ENCODE measurements at places on chromosomes 2 and 18.
A peak's percentile ranks its signal among the peaks of the same experiment; 100 is the strongest.

DNA sequence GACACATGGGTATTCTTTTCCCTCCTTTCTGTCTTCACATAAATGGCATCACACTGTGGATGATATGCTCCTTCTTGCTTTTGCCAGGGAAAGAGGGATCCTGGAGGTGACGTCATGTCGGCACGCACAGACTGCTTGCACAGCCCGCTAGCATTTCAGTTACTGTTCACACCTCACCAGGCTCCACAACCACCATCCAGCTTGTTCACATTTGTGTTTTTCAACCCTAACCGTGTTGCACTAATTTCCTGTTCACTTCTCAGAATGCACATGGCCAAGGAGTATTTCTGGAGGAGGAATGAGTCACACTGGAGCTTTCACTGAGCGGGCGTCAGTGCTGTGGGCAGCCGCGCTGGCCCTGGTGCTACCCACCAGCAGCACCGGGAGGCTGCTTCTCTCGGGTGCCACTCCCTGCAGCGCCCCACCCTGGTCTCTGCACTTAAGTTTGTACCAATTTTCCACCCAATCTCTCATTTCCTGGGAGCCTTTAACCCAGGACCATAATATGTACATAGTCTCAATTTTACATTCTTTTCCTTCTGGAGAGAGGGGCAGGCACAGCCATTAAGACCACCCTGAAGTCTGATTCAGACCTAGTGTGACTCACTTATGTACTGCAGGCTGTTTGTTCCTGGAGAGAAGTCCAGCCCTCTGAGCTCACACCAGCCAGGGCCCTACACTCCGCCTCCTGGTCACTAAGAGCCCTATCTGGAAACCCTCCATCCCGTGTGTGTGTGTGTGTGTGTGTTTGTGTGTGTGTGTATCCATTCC is 65.1 kb downstream of the MBP start:
- peaks cover 47% of the 10 kb centered on the region for H3K4me1 ChIP-seq
- H3K27ac ChIP-seq = peak overlapping the region; percentile 82
- H3K27me3 ChIP-seq = no peaks in the 10 kb centered on the region
- H3K4me3 ChIP-seq = no peak overlapping the region
- peaks cover 5% of the 10 kb centered on the region for H3K36me3 ChIP-seq

DNA sequence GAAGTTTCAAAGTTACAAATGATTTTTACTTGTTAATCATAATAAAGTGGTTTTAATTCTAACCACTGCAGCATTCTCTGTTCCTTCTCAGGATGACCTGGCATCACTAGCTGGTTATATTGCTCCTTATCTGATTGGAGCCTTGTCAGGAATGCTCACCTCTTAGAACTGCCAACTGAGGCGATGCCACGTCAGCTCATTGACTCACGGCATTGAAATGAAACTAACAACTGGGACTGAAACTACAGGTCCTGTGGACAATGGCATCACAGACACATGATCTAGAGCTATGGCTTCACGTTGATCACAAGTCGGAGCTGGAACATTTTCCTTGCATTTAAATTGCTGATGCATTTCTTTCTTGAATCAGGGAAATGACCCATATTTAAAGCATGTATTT is 54.9 kb upstream of the MAP2 start:
- H3K27me3 ChIP-seq = no peaks in the 10 kb centered on the region
- no peaks in the 10 kb centered on the region for H3K4me1 ChIP-seq
- no peak for DNase-seq
- no peak overlapping the region for H3K4me3 ChIP-seq
- no peaks in the 10 kb centered on the region for H3K36me3 ChIP-seq
- H3K27ac ChIP-seq = no peak overlapping the region

GRCh38 chr2:17083902-17084301 is 418.3 kb upstream of the CYRIA start:
- no peaks in the 10 kb centered on the region for H3K36me3 ChIP-seq
- H3K27ac ChIP-seq = no peak overlapping the region
- H3K4me1 ChIP-seq = no peaks in the 10 kb centered on the region
- no peak overlapping the region for H3K4me3 ChIP-seq

- no peak overlapping the region for H3K4me3 ChIP-seq
- no peaks in the 10 kb centered on the region for H3K4me1 ChIP-seq
- H3K36me3 ChIP-seq = no peaks in the 10 kb centered on the region
Observed at GRCh38 chr2:69291721-69292120, 95.3 kb downstream of the GFPT1 start.

GRCh38 chr2:151029406-151030157 is 232.1 kb downstream of the RBM43 start:
- DNase-seq = no peak
- H3K27me3 ChIP-seq = no peaks in the 10 kb centered on the region
- no peaks in the 10 kb centered on the region for H3K4me1 ChIP-seq
- H3K36me3 ChIP-seq = no peaks in the 10 kb centered on the region

DNA sequence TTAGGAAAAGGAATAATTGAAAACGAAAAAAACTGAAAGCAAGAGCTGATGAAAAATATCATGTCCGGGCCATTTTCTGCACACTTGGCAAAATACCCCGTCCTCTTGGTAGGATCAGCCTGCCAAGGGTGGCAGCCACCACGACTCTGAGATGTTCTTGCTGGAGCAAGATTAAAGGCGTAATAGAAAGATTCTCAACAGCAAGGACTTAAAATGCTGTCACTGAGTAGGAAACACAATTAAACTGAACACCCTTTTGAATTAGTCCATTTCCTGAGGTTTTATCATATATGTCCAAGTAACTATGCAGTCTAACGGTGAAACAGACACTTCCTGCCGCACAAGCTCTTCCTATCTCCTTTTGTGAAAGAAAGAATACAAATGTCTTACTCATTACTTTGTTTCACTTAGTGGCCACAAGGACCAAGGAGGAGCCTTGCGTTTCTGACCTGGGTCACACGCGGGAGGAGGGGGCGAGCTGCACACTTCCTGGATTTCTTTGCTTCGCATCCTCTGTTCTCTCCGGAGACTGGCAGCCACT is 222.7 kb downstream of the PIEZO2 start:
- peaks cover 2% of the 10 kb centered on the region for H3K27me3 ChIP-seq
- no peaks in the 10 kb centered on the region for H3K36me3 ChIP-seq
- no peak for DNase-seq
- H3K4me1 ChIP-seq = no peaks in the 10 kb centered on the region
- H3K27ac ChIP-seq = no peak overlapping the region
- no peak overlapping the region for H3K4me3 ChIP-seq

DNA sequence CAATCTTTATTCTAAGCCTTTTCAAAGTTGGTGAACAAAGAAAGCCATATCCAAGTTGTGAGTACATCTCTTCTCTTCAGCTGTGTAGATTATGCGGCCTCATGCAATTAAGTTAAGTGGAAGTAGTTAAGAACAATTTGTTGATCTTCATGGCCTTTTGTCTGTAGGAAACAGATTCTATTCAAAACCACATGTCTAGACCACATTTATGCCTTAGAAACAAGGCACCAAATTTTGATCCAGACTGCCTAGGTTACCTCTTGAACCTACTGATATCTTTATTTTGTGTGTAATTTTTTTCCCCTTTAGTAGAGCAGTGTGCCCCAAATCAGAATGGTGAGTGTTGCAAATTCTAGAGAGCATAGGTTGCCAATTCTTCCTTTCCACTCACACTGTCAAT is 101.6 kb upstream of the CERS6 start:
- H3K36me3 ChIP-seq = no peaks in the 10 kb centered on the region
- H3K27me3 ChIP-seq = no peaks in the 10 kb centered on the region
- no peak overlapping the region for H3K27ac ChIP-seq

DNA sequence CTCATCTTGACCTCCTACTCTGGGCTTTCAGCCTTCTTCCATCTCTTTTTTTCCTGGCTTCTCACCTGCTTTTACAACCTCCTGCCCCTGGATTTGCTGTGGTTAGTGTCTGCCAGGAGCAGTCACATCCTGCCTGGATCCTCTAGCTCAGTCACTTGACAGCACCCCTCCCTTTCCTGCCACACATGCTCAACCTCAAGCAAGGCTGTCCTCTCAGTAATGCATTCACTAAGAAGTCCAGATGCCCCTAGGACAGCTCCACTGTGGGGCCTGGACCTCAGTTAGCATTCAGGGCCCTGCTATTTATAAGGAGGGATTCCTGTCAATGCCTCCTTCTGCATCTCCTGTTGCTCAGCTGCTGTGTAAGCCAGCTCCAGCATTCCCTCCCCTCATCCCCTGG is 275.5 kb downstream of the SMAD2 start:
- no peak overlapping the region for H3K4me3 ChIP-seq
- no peaks in the 10 kb centered on the region for H3K36me3 ChIP-seq
- no peaks in the 10 kb centered on the region for H3K4me1 ChIP-seq
- H3K27ac ChIP-seq = no peak overlapping the region
- H3K27me3 ChIP-seq = no peaks in the 10 kb centered on the region

DNA sequence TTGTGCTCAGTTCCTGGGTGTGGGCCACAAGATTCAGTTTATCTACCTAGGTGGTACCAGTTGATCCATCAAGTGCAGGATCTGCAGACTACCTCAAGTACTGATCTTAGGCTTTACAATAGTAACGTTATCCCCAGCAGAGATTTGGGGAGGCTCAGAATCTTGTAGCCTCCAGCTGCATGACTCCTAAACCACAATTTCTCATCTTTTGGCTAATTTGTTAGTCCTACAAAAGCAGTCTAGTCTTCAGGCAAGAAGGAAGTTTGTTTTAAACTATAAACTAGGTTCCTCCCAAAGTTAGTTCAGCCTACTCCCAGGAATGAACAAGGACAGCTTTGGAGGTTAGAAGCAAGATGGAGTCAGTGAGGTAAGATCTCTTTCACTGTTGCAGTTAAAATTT is 213.5 kb upstream of the PIEZO2 start:
- H3K4me3 ChIP-seq = no peak overlapping the region
- no peaks in the 10 kb centered on the region for H3K27me3 ChIP-seq
- H3K36me3 ChIP-seq = no peaks in the 10 kb centered on the region
- no peak for DNase-seq
- no peaks in the 10 kb centered on the region for H3K4me1 ChIP-seq

DNA sequence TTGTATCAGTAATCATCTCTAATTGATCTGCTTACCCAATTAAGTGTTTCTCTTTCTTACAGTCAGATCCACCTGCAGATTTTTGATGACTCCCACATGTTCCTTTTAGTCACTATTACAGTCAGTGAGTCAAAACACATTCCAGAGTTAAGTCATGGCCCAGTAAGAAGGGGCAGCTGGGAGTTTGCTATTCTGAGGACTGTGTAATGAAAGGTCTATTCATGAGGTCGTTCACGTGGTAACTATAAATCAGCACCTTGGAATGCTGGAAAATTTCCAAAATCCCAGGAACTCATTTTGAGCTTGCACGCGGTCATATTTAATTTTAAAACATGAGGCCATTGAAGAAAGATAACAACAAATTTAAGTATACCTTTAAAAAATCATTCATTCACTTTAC is 252.5 kb downstream of the XIRP2 start:
- H3K36me3 ChIP-seq = no peaks in the 10 kb centered on the region
- DNase-seq = no peak
- peaks cover under 1% of the 10 kb centered on the region for H3K4me1 ChIP-seq
- H3K27ac ChIP-seq = no peak overlapping the region

GRCh38 chr2:126657636-126658318 is 1.8 kb downstream of the GYPC start:
- H3K36me3 ChIP-seq = peaks cover 3% of the 10 kb centered on the region
- no peaks in the 10 kb centered on the region for H3K27me3 ChIP-seq
- DNase-seq = peak; percentile 81
- peaks cover 66% of the 10 kb centered on the region for H3K4me1 ChIP-seq

GRCh38 chr18:60563082-60563481 is 190.5 kb upstream of the MC4R start:
- H3K4me1 ChIP-seq = no peaks in the 10 kb centered on the region
- H3K27me3 ChIP-seq = no peaks in the 10 kb centered on the region
- DNase-seq = no peak
- H3K36me3 ChIP-seq = no peaks in the 10 kb centered on the region
- no peak overlapping the region for H3K4me3 ChIP-seq

GRCh38 chr2:150208689-150209088 is 278.8 kb downstream of the RND3 start:
- H3K27ac ChIP-seq = no peak overlapping the region
- H3K4me1 ChIP-seq = no peaks in the 10 kb centered on the region
- no peak overlapping the region for H3K4me3 ChIP-seq
- no peaks in the 10 kb centered on the region for H3K36me3 ChIP-seq
- DNase-seq = no peak

DNA sequence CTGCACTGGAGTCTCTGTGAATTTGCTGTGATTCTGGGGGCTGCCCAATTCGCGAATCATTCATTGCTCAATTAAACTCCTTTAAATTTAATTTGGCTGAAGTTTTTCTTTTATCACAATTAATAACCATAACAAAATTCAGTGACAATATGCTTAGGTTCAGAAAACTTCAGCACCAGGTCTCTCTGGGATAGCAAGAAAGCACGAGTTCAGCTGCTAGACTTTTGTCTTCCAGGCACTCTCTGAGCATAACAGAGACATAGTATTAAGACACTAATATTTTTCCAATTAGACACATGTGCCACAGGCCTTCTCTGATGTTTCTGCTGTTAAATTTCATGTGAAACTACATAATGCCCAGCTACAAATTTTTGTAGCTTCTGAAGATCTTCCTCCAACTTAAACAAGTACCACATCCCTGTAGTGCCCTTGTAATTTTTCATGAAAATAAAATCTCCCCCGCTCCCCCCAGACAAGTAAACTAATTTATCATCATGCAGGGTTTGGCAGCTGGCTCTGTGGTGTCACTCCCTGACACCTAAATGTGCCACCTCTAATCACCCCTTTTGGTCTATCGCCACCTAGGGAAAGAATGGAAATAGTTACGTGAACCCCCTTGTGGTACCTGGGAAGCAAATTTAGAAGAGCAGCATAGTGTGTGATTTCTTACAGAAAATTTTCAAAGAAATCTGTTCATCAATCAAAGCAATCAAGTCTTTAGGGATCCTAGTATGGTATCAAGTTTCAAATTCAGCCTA is 94.1 kb downstream of the CSRNP3 start:
- H3K4me3 ChIP-seq = no peak overlapping the region
- H3K27ac ChIP-seq = no peak overlapping the region
- H3K4me1 ChIP-seq = no peaks in the 10 kb centered on the region
- no peaks in the 10 kb centered on the region for H3K36me3 ChIP-seq

DNA sequence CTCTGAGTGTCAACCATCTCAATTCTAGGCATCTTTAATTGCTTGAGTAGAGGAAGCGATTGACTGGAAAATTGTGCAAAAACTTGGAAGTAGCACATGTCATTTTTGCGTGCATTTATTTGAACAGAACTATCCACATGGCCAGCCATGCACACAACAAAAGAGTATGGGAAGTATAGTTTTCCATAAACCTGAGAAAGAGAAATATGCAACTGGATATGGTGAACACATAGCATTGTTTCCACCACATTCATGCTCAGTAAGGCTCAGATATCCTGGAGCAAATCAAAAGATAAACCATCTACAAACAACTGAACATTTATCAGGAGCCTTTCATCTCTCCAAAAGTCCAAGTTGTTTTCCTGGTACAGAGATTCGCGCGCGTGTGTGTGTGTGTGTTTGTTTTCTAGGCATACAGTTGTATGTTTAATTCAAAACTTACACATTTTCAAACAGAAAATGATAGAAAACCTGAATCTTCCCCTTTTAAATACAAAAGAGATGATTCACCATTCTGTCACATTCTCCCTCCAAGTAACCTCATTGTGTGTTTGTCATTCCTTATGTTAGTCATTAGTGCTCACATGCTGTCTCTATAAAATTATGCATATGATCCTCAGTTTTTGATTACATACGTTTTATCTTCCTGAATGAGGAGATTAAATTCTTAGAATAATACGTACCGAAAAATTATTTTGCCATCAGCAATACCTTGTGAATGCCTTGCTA is 780.4 kb upstream of the NRXN1 start:
- DNase-seq = no peak
- H3K27me3 ChIP-seq = no peaks in the 10 kb centered on the region
- no peaks in the 10 kb centered on the region for H3K4me1 ChIP-seq
- H3K4me3 ChIP-seq = no peak overlapping the region
- no peak overlapping the region for H3K27ac ChIP-seq

GRCh38 chr2:238159661-238160205 is 963 bp downstream of the ERFE start:
- no peaks in the 10 kb centered on the region for H3K36me3 ChIP-seq
- peaks cover 66% of the 10 kb centered on the region for H3K27me3 ChIP-seq
- no peak overlapping the region for H3K27ac ChIP-seq
- no peak for DNase-seq
- no peaks in the 10 kb centered on the region for H3K4me1 ChIP-seq
